ENCODE measurements at places on chromosomes 4 and X.

DNA sequence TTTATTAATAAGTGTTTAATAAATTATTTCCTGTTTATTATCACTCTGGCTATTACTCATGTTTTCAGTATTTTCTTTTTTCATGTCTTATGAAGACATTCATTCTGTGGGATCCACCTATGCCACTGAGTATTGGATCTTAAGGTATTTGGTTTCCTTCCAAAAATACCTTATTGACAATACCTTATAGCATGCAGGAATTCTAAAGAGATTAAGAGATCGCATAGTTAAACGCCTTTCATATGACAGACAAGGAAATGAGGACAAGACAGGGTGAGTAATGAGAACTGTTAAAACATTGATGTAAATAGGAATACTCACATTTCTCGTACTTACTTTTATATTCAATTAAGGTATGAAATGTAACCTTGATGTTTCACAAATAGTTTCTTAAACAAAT is 38.2 kb upstream of the TMPRSS11B start:
- DNase-seq: no peak

- no peak for DNase-seq
Observed at GRCh38 chr4:56552273-56552672, 46.7 kb downstream of the ARL9 start.

- no peak for DNase-seq
Observed at GRCh38 chr4:169163495-169163894, 107.3 kb downstream of the SH3RF1 start.

DNA sequence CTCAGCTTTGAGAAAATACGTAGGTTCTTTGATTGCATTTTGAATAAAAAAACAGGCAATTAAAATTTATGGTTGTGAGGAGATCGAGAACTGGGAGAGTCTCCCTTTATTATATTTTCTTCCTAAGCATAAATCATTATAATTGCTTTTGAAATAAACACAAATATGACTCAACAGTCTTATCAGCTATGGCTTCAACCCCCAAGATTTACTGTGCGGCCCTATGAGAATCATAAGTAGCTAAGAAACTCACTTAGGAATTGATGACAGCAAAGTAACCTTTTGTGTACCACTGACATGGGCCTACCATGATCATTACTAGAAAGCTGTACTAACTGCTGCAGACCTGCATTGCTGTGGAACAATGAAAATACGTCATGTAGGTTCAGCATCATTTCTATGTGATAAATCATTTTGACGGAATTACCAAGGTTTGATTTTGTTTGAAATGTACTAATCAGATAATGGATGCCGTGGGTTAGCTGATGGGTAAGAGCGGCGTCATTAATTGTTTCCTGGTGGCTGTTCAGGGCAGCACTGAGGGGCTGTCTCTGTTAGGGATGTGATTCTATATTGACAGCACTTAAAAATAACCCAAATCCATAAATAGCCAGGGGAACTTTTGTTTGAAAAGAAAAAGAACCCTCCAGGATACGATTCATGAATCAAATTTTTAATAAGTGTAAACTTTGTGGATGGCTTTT is 51.5 kb upstream of the GPRIN3 start:
- no peak for DNase-seq

DNA sequence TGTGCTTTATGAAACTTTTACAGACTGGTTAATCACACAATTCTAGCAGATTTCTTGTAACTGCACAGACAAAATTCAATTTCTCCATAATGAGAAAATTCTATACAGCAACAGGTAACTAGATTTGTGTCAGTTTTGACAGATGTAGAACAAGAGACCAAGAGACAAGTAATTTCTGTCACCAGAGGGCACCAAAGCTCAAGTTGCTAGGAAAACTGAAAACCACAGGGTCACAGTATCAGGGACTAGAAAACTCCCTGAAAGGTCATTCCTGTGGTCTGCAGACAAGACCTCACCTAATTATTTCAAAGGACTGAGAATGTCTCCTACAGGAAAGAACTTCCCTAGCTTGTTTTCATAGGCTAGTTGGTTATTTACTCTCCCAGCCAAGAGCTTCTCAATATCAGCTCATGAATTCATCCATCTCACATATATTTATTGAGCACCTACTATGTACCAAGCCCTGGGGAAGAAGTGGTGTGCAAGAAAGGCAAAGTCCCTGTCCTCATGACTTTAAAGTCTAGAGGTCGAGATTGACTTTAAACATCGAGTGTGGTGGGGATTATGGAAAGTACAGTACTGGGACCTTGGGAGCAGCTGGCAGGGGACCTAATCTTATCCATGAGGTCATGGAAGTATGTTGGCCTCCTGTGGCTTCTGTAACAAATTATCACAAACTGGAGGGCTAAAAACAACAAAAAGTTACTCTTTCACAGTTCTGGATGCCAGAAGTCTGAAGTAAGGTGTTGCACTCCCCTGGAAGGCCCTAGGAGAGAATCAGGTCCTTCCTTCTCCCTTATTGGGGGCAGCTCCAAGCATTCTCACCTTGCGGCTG is 47.8 kb upstream of the SETD7 start:
- DNase-seq: no peak

- no peak for DNase-seq
Observed at GRCh38 chr4:24044610-24045589, 155.1 kb upstream of the PPARGC1A start.

- no peak for DNase-seq
Observed at GRCh38 chr4:84874619-84875018, 91.9 kb downstream of the WDFY3 start.

GRCh38 chr4:168674077-168674747 is 177.4 kb downstream of the PALLD start:
- DNase-seq: no peak

GRCh38 chrX:21840193-21840545 is 752 bp downstream of the MBTPS2 start:
- DNase-seq: no peak

All from activated T-cell treated with anti-CD3 and anti-CD28 coated beads for 1 hour (primary cell).